ENCODE measurements at places on chromosomes 6 and 20. TPM values are rescaled to one million over a fixed set of nuclear protein-coding genes. Genes with fewer than 3 reads are reported as not detected.

Gene TTBK1
- total RNA-seq = not detected

Gene SCUBE3
- total RNA-seq = 2.0 TPM

Gene SLC22A16
- total RNA-seq = 1.9 TPM

Gene BPI
- total RNA-seq = not detected

Gene ALDH8A1
- total RNA-seq = not detected

Gene GABRR1
- total RNA-seq = not detected

Gene DCDC2
- not detected for total RNA-seq

Gene SIRPB2
- not detected for total RNA-seq

Gene PI16
- not detected for total RNA-seq

Gene CDSN
- not detected for total RNA-seq

Gene TUBB2B
- 6.3 TPM for total RNA-seq

Gene EYS
- not detected for total RNA-seq

Gene PAX1
- not detected for total RNA-seq

Gene CPXM1
- total RNA-seq = 0.97 TPM

Gene BNIP5
- total RNA-seq = not detected

Gene KHDC1
- total RNA-seq = 2.1 TPM

Gene MUC22
- not detected for total RNA-seq

Gene CRISP3
- total RNA-seq = not detected

Gene TFAP2B
- total RNA-seq = not detected

Gene SLC26A8
- not detected for total RNA-seq

Gene AKAP7
- total RNA-seq = 3.1 TPM

Gene TRIM15
- total RNA-seq = not detected

Gene FAM217A
- not detected for total RNA-seq

Gene OLIG3
- total RNA-seq = not detected

Gene IMPG1
- total RNA-seq = not detected

Gene PRKN
- 1.1 TPM for total RNA-seq

Gene CRISP2
- total RNA-seq = not detected

Measured in cardiac atrium fibroblast (primary cell).